Glomerular endothelial cell (primary cell): ENCODE measurements at places on chromosomes 6 and 20. TPM values are rescaled to one million over a fixed set of nuclear protein-coding genes. Genes with fewer than 3 reads are reported as not detected.

The DLL1 gene
- total RNA-seq, result 2.9 and 10.7 TPM in 2 replicates

The HFE gene
- total RNA-seq, result 3.4 and 4.7 TPM in 2 replicates

The MUCL3 gene
- total RNA-seq, result not detected in 2 replicates

The VWA7 gene
- 0.34 and 0.58 TPM in 2 replicates for total RNA-seq

The ZNF341 gene
- 2.6 and 4.3 TPM in 2 replicates for total RNA-seq

The RNF8 gene
- total RNA-seq, result 20.2 and 21.7 TPM in 2 replicates

The FAM217A gene
- not detected in 2 replicates for total RNA-seq

The HLA-DOA gene
- not detected in 2 replicates for total RNA-seq

The FOXA2 gene
- not detected in 2 replicates for total RNA-seq

The RBM24 gene
- 5.5 and 8.2 TPM in 2 replicates for total RNA-seq

The PRR18 gene
- total RNA-seq, result not detected in 2 replicates

The ADGB gene
- not detected in 2 replicates for total RNA-seq

The PPP2R5D gene
- total RNA-seq, result 56.4 and 60.8 TPM in 2 replicates

The NUS1 gene
- total RNA-seq, result 18.9 and 24.3 TPM in 2 replicates

The PKIB gene
- total RNA-seq, result 1.9 and 8.5 TPM in 2 replicates

The PSORS1C1 gene
- 1.6 and 1.8 TPM in 2 replicates for total RNA-seq

The SUPT3H gene
- 4.2 and 7.7 TPM in 2 replicates for total RNA-seq

The SPEF1 gene
- not detected in 2 replicates for total RNA-seq

The TNFRSF6B gene
- 96.8 and 186 TPM in 2 replicates for total RNA-seq

The LINC00237 gene
- not detected in 2 replicates for total RNA-seq

The RFX6 gene
- not detected in 2 replicates for total RNA-seq

The ULBP1 gene
- 3.3 and 4.1 TPM in 2 replicates for total RNA-seq

The ACTL10 gene
- 1.4 and 4.0 TPM in 2 replicates for total RNA-seq

The ADGRF4 gene
- total RNA-seq, result 0.10 and 0.18 TPM in 2 replicates

The LY86 gene
- total RNA-seq, result not detected in 2 replicates

The IRAK1BP1 gene
- 2.0 and 2.5 TPM in 2 replicates for total RNA-seq

The HUS1B gene
- 0.99 TPM in 1 of 2 replicates, not detected in the other for total RNA-seq

The ADGRF1 gene
- 0.82 TPM in 1 of 2 replicates, not detected in the other for total RNA-seq

The RIMS4 gene
- not detected in 2 replicates for total RNA-seq
